ENCODE measurements at places on chromosomes 13 and 19.

GRCh38 chr19:43660301-43660970 is 9.5 kb downstream of the PLAUR start:
- no peak for DNase-seq

DNA sequence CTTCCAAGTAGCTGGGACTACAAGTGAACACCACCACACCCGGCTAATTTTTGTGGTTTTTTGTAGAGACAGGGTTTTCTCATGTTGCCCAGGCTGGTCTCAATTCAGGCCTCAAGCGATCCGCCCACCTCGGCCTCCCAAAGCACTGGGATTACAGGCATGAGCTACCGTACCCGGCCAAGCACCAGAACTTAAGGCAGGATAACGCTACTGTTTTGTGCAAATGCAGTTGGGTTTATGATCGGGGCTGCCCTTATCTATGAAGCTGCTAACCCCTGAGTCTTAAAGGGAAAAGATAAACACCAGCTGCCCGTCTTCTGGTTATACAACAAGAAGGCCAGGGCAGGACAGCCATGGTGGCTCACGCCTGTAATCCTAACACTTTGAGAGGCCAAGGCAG is 12.6 kb upstream of the TM6SF2 start:
- no peak for DNase-seq

DNA sequence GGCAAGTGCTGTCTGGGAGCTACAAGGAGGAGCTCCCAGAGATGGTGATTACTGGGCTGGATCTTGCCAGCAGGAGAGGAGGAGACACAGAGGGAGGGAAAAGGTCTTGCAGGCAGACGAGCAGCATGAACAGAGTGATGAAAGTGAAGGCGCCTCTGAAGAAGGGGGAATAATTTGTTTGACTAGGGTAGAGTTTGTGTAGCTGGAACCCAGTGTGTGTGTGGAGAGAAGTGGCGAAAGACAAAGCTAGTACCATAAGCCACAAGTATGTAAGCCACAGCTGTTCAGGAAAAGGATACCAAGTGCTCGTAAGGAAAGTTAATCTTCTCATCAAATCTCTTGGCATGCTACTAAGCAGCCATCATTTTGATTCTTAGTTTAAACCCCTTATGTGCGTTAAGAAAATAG is 5.4 kb downstream of the FLT1 start:
- DNase-seq, result no peak

DNA sequence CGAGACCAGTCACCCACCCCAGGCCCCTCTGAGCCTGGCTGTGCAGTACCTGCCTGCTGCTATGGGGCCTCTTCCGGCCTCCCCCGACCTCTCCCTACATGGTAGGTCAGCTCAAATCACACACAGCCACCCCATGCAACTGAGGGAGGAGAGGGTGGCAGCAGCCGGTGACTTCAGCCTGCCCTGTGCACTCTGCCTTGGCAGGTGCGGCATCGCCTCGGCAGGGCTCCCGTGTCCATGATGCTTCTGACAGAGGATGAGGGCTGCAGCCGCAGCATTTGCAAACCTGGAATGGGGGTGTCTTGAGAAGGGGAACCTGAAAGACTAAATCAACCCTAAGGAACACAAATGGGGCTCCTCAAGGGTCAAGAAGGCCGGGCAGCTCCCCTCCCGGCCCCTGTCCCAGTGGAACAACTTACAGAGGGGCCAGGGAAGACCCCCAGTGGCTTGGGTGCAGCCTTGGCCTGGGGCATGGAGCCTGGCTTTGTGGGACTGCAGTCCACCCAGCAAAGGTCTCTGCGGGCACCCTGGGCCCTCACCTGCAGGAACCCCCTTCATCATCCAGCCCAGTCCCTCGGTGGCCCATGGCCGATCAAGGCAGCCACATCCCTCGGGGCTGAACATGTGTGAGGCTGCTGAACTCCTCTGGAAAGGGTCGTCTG is 6.7 kb downstream of the TEX29 start:
- DNase-seq, result no peak

- DNase-seq, result no peak
Measured at GRCh38 chr19:10550336-10550735, 6.6 kb downstream of the ATG4D start.

Measured in stimulated activated CD4-positive, alpha-beta T cell treated with anti-CD3 and anti-CD28 coated beads, Interleukin-12 subunit alpha, Interleukin-12 subunit beta, amount 100 ng/mL, for 4 hours (primary cell).